ENCODE measurements at places on chromosomes 3 and 15.

DNA sequence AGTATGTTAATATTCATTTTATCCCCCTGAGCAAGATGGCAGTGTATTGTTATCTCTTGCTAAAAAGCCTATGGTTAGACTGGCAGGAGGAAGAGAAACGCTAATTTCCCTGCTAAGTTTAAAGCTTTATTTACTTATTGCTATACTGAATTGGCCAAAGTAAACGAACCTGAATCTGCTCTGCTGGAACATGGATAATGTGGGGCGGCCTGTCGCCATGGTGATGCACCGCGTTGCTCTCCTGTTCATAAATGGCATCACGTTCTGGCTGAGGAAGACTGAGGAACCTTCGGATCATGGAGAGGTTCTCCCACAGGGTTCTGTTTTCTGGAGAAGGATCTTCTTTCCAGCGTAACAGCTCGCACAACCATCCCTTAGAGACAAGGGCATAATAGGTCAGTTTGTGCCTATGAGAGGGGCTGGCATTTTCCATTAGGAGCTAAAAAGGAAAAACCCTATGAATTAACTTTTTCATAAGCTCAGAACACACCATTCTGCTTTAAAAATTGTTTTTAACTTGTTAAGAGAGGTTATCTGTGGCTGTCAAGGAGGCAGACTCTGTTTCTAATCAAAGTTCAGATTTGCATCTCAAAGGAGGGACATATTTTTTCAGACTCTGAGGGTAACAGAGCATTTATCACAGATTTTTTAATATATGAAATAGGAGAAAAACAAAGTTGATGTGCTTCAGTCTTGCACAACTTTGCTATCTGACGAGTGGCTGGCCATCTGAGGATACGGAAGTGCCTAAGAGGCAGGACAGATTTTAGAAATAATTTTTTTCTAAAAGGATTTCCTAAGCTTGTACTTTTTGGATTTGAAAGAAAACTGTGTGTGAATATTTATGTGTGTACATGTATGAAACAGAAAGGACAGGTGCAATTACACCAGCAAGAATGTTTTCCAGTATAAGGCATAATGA lies 73.1 kb downstream of the SATB1 start:
- DNase-seq = no peak
- H3K27ac ChIP-seq = peak overlapping the region; percentile 84
- peaks cover 53% of the 10 kb centered on the region for H3K4me1 ChIP-seq
- peaks cover 16% of the 10 kb centered on the region for H3K36me3 ChIP-seq
- H3K27me3 ChIP-seq = no peaks in the 10 kb centered on the region

- DNase-seq = no peak
- no peak overlapping the region for H3K27ac ChIP-seq
Measured at GRCh38 chr15:70652341-70652740, 111.0 kb downstream of the UACA start.

- no peak for DNase-seq
- no peaks in the 10 kb centered on the region for H3K4me1 ChIP-seq
- H3K27ac ChIP-seq = no peak overlapping the region
- H3K36me3 ChIP-seq = no peaks in the 10 kb centered on the region
Measured at GRCh38 chr3:178329936-178330335, 206.3 kb upstream of the KCNMB2 start.

DNA sequence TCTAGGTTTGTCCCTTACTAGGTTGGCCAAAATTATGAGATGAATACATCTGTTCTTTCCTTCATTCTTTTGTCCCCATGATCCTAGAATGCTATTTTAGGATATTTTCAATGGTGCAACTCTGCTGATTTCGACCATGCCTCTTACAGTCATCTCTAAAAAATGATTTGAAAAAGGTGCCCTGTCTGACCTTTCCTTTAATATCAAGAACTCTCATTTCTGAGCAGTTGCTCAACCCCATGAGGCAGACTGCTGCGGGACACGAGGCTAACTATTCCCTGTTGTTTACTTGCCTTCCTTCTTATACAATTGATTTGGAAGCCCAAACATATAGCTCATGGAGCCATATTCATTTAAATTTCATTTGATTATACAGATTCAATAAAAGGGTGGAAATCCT lies 14.6 kb downstream of the PLSCR2 start:
- no peaks in the 10 kb centered on the region for H3K36me3 ChIP-seq
- no peak overlapping the region for H3K27ac ChIP-seq
- no peaks in the 10 kb centered on the region for H3K27me3 ChIP-seq

- peaks cover 37% of the 10 kb centered on the region for H3K4me1 ChIP-seq
- no peaks in the 10 kb centered on the region for H3K36me3 ChIP-seq
- no peak for DNase-seq
- H3K4me3 ChIP-seq = no peak overlapping the region
- H3K27me3 ChIP-seq = peaks cover 76% of the 10 kb centered on the region
Measured at GRCh38 chr3:10600296-10600714, 94.9 kb upstream of the ATP2B2 start.

GRCh38 chr15:69410248-69410874 lies 3.8 kb upstream of the KIF23 start:
- DNase-seq = peak; percentile 57
- H3K27ac ChIP-seq = no peak overlapping the region
- H3K4me1 ChIP-seq = peaks cover 21% of the 10 kb centered on the region

DNA sequence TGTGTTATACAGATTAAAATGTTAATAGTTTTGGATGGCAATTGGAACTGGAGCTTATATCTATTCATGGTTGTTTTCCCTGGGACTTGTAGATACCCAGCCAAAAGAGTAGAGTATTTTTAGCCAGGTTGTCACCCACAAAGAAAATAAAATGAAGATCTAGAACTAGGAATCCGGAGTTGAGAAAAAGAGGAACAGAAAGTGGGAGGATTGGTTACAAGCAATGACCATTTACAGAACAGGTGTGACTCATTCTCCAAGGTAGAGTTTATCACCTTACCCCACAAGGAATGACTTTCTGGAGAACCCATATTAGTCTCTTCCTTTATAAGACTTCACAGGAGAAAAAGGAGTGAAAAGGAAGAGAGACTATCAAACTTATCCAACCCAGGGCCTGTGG lies 99.8 kb downstream of the TMEM108 start:
- H3K4me1 ChIP-seq = no peaks in the 10 kb centered on the region
- DNase-seq = no peak
- H3K36me3 ChIP-seq = no peaks in the 10 kb centered on the region
- H3K27ac ChIP-seq = no peak overlapping the region
- peaks cover 11% of the 10 kb centered on the region for H3K27me3 ChIP-seq

DNA sequence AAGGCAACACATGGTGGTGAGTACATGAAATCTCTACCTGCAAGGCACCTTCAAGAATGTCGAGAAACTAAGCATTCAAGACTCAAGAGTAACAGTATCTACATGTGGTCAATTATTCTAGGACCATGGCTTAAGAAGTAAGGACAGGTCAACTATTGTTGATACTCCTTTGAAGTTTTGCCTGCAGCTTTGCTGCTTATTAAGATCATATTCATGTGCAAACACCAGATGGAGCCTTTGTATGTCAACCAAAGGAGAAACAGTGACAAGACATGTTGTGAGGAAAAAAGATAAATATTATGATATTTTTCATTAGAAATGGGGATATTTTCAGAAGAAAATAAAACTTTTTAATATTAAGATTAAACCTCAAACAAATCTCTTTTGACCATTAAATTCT lies 52.3 kb upstream of the FGF7 start:
- H3K4me1 ChIP-seq = no peaks in the 10 kb centered on the region
- peaks cover 1% of the 10 kb centered on the region for H3K36me3 ChIP-seq
- no peak overlapping the region for H3K27ac ChIP-seq
- DNase-seq = no peak
- no peaks in the 10 kb centered on the region for H3K27me3 ChIP-seq

DNA sequence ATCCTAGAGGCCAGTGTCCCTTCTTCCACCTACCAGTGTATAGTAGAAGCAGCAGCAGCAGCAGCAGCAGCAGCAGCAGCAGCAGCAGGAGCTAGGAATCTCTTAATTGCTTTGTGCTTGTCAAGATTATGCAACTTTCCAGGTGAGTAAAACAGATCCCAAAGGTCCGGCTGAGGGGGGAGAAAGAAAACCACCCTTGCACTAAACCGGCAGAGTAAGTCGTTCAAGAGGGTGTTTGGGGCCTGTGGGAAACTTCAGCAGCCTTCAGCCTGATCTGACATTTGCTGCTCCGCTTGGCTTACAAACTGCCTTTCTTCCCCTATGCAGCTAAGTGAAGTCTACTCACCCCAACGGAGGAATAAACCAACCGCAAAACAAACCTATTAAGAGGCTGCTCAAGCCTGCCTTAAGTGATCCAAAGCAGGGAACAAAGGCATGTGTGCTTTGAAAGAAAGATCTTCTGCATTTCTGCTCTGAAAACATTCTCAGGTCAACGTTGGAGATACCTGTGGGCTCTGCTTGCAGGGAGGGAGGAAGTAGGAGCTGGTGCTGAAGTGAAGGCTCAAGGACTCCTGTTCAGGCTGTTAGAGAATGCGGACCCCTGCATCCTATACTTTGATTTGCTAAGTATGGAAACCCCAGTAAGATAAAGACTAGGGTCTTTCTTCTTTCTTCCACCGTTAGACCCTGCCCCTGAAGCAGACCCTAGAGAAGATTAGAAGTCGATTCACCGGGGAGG lies 35.7 kb upstream of the DLG1 start:
- no peaks in the 10 kb centered on the region for H3K36me3 ChIP-seq
- no peak overlapping the region for H3K4me3 ChIP-seq
- no peak for DNase-seq
- peaks cover 23% of the 10 kb centered on the region for H3K27me3 ChIP-seq
- H3K4me1 ChIP-seq = peaks cover 6% of the 10 kb centered on the region
- H3K27ac ChIP-seq = no peak overlapping the region

- no peak overlapping the region for H3K4me3 ChIP-seq
- peaks cover 2% of the 10 kb centered on the region for H3K36me3 ChIP-seq
- H3K4me1 ChIP-seq = peaks cover 10% of the 10 kb centered on the region
- H3K27me3 ChIP-seq = no peaks in the 10 kb centered on the region
- DNase-seq = no peak
- no peak overlapping the region for H3K27ac ChIP-seq
Measured at GRCh38 chr15:81046290-81046689, 45.6 kb downstream of the TLNRD1 start.

DNA sequence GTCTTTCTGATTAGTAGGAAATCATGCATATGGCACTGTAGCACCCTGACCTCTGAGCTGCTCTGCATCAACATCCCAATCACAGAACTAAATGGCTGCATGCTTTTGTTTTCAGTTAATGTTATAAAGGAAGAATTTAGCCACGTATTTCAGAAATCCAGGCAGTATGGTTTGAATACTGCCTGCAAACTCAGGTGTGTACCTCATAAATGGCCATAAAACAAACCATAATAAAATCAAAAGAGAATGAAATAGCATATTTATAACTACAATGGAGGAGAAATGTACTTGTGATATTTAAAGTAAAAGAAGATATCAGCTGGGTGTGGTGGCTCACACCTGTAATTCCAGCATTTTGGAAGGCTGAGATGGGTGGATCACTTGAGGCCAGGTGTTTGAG lies 94.5 kb downstream of the IL20RB start:
- H3K27ac ChIP-seq = no peak overlapping the region
- no peak for DNase-seq
- H3K4me1 ChIP-seq = no peaks in the 10 kb centered on the region

- peak overlapping the region; percentile 79 for H3K27ac ChIP-seq
- DNase-seq = no peak
- peaks cover 17% of the 10 kb centered on the region for H3K4me1 ChIP-seq
- H3K27me3 ChIP-seq = no peaks in the 10 kb centered on the region
- H3K36me3 ChIP-seq = peaks cover 24% of the 10 kb centered on the region
Measured at GRCh38 chr3:42562047-42562907, 19.5 kb downstream of the SEC22C start.

DNA sequence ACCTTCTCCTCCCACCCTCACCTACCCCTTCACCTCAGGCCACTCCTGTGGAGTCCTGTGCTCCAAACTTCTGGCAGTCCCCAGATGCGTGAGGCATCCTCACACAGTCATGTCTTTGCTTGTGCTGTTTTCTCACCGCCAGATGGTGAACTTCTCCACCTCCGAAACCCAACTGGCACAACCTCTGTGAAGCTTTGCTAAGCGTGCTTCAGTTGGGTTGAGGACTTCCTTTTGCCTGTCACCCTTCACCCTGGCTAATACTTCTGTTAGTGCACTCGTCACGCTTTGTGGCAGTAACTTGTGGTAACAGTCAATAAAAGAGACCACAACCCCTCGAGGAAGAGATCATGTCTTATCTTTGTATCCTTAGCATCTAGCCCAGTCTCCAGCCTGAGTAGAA lies 42.0 kb upstream of the SKOR1 start:
- no peak overlapping the region for H3K4me3 ChIP-seq
- H3K27ac ChIP-seq = no peak overlapping the region
- H3K27me3 ChIP-seq = no peaks in the 10 kb centered on the region
- peaks cover 28% of the 10 kb centered on the region for H3K4me1 ChIP-seq
- peak; percentile 45 for DNase-seq
